Pulmonary artery endothelial cell (primary cell): ENCODE measurements at places on chromosomes 4 and X. TPM values are rescaled to one million over a fixed set of nuclear protein-coding genes. Genes with fewer than 3 reads are reported as not detected.

TLR8 gene
- total RNA-seq: not detected in 2 replicates

KDR gene
- total RNA-seq: 185 and 200 TPM in 2 replicates

DNA sequence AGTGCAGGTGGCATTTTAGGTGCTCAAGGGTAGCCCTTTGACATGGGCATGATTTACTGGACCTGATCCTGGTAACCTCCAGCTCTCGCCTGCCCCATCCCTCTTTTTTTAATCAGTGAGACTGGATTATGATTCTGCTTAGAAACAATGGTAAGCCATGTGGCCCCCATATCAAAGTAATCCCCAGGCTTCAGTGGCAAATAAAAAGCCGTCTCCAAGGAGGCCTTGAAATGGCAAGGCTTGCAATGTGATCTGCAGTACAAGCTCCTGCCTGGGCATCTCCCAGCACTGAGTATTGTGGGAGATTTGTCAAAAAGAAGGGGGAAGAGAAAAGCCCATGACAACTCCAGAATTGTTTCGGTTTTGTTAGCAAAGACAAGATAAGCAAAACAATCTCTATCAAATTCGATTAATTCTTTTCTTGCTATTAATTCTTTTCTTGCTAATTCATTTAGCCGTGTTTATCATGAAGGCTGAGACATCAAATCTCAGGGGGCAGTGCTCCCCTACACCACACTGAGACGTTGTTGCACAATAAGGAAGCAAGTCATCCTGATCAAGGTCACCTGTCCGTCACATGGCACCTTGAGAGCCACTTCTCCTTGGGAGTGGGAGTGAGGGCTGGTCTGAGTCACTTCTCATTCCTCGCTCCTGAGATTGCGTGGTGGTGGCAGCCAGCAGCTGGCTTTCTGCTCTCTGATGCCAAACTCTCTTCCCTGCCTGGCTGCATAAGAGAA, 312.7 kb upstream of the GATB start:
- DNase-seq: no peak

CT45A5 gene
- not detected in 2 replicates for total RNA-seq

DNA sequence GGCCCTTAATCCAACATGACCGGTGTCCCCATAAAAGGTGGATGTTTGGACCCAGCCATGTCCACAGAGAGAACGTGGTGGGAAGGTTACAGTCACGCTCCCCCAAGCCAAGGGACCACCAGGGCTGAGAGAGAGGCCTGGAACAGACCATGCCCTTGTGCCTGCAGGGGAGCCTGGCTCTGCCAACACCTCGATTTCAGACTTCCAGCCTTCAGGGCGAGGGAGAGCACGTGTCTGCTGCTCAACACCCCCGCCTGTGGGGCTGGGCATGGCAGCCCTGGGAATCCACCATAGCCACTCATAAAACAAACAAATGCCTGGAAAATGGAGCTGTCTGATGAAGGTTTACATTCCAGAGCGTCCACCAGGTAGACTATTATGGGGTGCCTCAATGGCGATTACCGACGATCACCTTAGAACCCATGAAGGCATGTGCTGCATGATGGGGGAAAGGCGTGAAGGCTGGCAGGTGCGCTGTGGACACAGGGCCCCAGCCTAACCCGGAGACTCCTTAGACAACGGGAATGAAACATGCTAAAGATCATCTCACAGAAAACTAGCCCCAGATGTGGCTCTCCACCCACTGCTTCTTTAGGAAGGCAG, 42.3 kb upstream of the HMX1 start:
- no peak for DNase-seq

SHROOM4 gene
- total RNA-seq: 30.1 and 39.5 TPM in 2 replicates

RAB40A gene
- total RNA-seq: not detected in 2 replicates

CLNK gene
- total RNA-seq: not detected in 2 replicates

- DNase-seq: no peak
Measured at GRCh38 chr4:19381068-19381467, 870.6 kb upstream of the SLIT2 start.

GRCh38 chrX:119573222-119573621, 1.1 kb upstream of the UBE2A start:
- no peak for DNase-seq

GRCh38 chr4:82965763-82966162, 44.9 kb downstream of the LIN54 start:
- no peak for DNase-seq

GRCh38 chr4:7734651-7735260, 204.9 kb downstream of the AFAP1 start:
- no peak for DNase-seq

GRCh38 chr4:176313596-176314336, 6.0 kb upstream of the SPCS3 start:
- no peak for DNase-seq

DNA sequence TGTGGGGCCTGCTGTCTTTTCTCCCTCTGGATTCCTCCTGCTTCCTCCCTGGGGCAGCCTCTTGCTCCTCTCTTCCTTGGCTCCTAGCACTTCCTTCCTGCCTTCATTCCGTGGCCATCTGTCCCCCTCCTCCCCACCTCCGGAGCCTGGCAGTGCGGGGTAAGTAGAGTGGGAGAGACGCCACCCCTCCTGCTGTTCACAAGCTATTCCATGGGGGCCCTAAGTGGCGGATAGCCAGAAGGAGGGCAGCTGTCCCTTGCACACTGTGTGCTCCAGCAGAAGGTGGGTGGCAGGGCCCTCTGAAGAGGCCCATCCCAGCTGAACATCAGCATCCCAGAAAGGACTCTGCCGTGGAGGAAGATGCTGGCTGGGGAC, 27.4 kb downstream of the CCNQ start:
- DNase-seq: no peak

FRG2 gene
- total RNA-seq: not detected in 2 replicates

DNA sequence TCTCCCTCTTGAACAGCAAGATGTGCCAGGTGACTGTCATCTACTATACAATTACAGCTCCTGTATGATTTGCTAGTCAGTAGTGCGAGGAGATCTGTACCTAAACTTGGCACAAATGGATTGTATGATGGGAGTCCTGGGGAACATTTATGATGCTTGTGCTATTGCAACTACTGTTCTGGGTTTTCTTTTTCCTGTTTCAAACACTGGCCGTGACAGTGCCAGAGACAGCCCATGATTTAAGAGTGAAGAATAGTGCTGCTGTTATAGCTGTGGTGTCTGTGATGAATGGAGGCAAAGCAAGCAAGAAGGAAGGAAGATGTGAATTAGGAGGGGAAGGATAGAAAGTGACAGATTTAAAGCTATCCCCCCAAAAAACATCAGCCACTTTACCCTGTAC, 1868.9 kb downstream of the PCDH7 start:
- DNase-seq: no peak

DNA sequence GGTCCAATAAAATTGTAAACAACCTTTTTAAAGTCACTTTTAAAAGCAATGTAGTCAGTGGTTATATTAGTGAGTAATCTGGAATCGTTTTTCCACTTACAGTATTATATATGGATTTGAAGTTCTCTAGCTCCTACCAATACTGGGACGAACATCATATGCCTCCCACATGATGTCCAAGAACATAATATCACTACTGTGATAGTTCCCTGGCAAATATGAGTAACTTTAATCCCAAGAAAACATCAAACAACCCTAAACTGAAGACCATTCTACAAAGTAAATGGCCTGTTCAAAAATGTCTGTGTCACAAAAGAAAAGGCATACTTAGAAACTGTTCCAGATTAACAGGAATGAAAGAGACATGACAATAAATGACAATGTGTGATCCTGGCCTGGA, 53.6 kb upstream of the FGFBP2 start:
- DNase-seq: no peak

DNA sequence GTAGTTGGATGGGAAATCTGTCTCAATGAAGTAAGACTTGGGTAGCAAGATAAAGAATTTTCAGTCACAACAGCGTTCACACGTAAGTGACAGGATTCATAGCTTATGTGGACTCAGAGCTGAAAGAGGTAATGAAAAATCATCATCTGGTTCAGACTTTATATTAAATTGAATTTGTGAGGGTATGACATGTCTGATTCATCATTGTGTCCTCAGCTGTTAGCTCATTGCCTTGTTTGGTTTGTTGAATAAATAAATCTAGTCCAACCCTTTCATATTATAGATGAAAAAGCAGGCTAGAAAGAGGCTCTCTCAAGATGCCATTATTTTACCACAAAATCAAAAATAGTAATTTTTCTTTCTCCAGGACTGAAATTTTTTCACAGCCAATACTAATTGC, 2.7 kb upstream of the CYSLTR1 start:
- no peak for DNase-seq

ANXA5 gene
- 414 and 465 TPM in 2 replicates for total RNA-seq

DNA sequence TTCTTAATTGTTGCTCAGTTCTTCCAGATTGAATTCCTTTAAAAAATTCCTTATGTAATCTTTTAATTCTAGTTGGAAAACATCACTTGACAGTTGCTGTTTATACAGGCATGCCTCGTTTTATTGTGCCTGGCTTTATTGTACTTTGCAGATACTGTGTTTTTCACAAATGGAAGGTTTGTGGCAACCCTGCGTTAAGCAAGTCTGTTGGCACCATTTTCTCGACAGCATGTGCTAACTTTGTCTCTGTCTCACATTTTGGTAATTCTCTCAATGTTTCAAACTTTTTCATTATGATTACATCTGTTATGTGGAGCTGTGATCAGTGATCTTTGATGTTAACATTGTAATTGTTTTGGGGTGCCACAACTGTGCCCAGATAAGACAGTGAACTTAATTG, 33.4 kb downstream of the ZCCHC12 start:
- DNase-seq: no peak

GRCh38 chr4:2934077-2934812, 29.0 kb downstream of the NOP14 start:
- no peak for DNase-seq

UGT2B11 gene
- total RNA-seq: not detected in 2 replicates

GRCh38 chrX:31969714-31970113, 897.9 kb upstream of the FTHL17 start:
- no peak for DNase-seq

DNA sequence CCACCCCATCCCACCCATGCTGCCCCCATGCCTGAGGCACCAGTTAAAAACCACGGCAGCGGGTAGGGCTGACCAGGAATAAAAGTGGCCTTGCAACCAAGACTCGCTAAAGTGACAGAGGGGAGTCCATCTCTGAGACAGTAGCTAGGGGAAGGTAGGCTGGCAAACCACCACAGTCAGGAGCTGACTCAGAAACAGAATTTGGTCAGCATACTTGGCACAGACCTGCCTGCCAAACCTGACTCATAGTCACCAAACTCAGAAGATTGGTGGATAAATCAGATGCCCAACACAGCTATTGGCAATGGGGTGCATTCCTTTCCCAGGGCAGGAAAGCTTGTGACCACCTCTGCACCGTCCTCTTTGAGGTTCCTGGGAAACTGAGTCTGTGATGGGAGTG, 193.8 kb downstream of the BCOR start:
- DNase-seq: no peak

PCDH11X gene
- 0.07 TPM in 1 of 2 replicates, not detected in the other for total RNA-seq

DNA sequence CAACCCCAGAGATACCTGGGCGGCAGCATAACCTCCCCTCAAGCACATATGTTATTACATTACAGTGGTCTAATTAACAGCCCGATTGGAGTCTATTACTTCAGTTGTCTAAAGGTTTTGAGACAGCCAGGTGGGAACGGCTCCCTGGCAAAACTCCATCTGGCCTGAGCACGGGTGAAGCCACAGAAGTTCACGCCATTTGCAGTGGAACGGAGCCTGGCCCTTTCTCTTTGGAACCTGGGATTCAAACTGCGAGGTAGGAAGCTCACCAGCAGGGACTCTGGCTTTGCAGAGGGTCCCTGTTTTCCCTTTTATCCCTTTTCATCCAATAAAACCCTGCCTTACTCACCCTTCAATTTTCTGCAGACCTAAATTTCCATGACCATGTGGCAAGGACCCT, 45.9 kb upstream of the NEIL3 start:
- DNase-seq: no peak

- no peak for DNase-seq
Measured at GRCh38 chr4:8079031-8079885, 79.4 kb downstream of the ABLIM2 start.

- no peak for DNase-seq
Measured at GRCh38 chr4:117796677-117797076, 237.6 kb upstream of the NDST3 start.

MAGEB10 gene
- total RNA-seq: not detected in 2 replicates

GRCh38 chrX:67555578-67556203, 11.9 kb downstream of the AR start:
- no peak for DNase-seq

- DNase-seq: no peak
Measured at GRCh38 chr4:1201851-1202525, 29.6 kb upstream of the SPON2 start.

RRH gene
- total RNA-seq: 0.07 TPM in 1 of 2 replicates, not detected in the other

GRCh38 chr4:41461780-41462307, 76.1 kb upstream of the LIMCH1 start:
- no peak for DNase-seq

GRCh38 chr4:85607624-85608023, 132.7 kb downstream of the ARHGAP24 start:
- DNase-seq: no peak

GRCh38 chrX:132486599-132487178, 2.1 kb downstream of the MBNL3 start:
- no peak for DNase-seq

GRCh38 chr4:163590619-163591264, 96.3 kb downstream of the TMA16 start:
- no peak for DNase-seq
